ENCODE measurements at places on chromosomes 13 and 19.

DNA sequence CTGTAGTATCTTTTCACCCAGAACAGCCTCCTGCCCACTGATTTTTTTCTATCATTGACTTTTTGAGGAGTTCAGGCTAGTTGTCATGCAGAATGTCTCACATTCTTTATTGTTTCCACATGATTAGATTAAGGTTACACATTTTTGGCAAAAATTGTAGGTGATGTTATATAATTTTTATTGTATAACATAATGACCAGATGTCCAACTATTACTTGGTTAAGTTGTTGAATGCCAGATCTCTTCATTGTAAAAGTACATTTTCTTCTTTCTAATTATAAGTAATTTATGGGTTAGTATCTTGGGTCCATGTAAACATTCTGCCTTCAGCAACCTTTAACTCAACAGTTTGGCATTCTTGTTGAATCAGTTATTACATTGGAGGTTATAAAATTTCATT lies 138.4 kb downstream of the POSTN start:
- no peak for DNase-seq

DNA sequence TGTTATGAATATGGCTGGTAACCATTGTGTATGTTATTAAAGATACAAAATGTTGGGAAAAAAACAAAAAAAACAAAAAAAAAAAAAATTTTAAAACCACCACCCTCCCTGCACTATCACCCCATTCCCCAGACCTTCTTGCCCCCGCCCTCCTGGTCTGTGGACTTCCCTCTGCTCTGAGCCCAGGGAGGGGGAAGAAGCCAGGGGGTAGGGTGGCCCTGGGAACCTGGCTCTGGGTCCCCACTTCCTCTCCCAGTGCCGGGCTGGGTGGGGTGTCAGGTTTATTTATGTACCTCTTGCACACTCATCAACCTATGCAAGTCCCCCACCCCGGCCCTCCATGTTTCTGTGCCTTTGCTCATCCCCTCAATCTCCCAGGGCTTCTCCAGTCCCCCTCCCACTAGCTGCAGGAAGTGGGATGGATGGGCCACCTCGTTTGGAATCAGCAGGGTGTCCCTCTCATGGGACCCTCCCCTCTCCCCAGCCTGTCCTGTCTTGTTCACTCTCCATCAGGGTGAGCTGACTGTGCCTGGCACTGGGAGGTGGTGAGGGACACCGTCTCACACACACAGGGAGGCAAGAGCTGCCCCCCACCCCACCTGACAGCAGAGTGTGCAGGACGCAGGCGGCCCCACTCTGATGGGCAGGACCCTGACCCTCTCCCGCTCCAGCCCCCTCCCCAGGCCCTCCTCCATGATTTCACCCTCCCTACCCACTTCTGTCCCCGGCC lies 5.9 kb downstream of the PAF1 start:
- no peak for DNase-seq

- DNase-seq, result no peak
Observed at GRCh38 chr13:39283072-39283471, 244.8 kb downstream of the NHLRC3 start.

DNA sequence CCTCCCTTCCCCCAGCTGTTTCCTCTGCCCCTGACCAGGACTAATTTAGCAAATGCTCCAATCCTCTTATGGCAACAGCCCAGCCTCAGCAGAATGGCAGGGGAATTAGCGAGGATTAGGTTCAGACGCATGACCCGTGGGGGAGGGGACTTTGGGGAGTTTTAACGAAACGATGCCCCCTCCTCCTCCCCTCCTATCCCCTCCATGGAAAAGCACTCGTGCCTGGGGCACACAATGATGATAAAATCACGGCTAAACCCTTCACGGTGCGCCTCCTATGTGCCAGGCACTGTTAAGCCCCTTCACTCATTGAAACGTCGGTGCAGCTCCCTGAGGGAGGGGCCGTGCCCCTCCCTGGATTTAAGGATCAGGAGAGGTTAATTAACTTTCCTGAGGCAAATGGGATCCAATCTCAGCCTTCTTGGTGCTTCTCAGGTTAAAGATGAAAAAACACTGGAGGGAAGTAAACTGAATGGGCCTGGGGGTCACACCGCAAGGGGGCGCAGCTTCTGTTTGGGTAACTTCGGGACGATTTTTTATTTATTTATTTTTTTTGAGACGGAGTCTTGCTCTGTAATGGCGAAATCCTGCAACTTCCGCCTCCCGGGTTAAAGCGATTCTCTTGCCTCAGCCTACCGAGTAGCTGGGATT lies 10.1 kb upstream of the TPRX2 start:
- DNase-seq, result peak; percentile 11

- DNase-seq, result no peak
Observed at GRCh38 chr13:76887076-76887563, 915 bp upstream of the KCTD12 start.

DNA sequence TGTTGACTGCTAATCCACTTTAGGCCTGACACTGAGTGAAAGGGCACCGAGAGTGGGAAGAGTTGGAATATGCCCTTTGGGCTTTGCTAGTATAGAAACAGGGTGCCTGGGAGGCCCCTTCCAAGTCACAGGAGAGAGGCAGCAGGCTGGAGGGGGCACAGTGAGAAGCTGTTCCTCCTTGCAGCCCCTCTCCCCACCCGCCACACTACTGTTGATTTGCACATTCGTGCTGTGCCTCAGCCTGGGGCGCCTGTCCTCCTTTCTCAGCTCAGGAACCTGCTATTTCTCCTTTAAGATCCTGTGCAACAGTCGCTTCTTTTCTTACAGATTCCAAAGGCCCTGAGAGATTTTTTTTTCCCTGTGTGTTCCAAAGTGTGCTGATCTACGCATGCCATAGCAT lies 2.8 kb upstream of the B3GLCT start:
- DNase-seq, result no peak

DNA sequence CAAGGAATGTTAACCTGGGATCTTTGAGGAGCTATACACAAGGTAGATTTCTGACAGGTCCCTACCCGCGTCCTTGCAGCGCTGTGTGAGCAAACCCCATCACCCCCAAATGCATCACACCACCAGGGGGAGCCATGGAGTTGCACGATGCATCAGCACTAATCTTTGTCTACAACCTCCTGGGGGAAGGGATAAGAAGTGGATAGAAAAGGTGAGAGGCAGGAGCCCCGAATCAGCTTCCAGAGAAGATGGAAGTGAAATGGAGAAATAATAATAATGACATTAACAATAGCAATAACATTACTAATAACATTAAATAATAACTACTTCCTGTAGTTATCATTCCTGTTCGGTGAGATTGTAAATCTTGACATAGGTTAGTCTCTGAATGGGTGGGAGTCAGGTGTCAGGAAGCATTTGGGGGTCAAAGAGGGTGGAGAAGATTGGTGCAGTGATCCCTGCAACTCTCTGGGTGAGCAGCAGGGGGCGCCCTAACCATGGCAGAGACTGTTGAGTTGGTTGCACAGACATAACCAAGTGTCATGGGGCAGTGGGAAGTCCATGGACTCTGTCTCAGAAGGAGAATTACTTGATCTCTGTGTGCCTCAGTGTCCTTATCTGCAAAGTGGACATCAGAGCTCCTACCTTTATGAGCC lies 16.5 kb downstream of the SIGLEC7 start:
- peak; percentile 75 for DNase-seq

- no peak for DNase-seq
Observed at GRCh38 chr13:41312176-41312500, 1.1 kb downstream of the NAA16 start.

- no peak for DNase-seq
Observed at GRCh38 chr19:43789029-43789428, 8.3 kb upstream of the KCNN4 start.

DNA sequence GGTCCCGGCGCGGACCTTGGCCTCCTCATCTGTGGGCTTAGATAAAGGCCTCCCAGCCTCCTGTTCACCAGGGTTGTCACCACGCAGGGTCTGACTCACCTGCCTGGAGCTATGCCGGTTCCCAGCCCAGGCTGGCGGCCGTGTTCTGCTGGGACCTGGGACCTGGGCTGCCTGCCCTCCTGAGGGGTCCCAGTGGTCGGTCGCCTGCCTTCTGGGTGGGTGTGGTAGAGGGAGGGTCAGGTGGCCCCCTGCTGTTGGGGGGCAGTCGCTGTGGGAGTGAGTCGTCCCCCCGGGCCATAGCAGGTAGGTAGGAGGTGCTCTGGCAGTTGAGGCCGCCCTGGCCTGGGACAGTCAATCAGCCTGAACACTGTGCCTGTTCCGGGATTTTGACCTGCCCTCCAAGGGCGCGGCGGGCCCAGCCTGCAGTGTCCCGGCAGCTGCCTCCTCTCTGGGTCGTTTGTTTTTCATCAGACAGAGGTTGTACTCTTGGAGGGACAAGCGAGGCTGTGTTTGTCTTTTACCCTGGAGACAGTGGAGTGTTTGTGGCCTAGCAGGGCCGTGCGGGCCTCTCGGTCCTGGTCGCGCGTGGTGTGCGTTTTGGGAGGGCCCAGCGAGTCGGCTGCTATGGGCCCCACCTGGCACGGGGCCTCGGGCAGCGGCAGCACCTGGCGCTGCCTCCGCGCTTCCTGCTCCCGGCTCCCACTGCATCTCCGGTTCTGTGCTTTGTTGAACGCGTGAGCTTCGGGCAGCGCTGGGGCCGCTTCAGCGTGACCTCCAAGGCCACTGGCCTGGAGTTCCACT lies 2.6 kb downstream of the ADAT3 start:
- no peak for DNase-seq

- DNase-seq, result no peak
Observed at GRCh38 chr13:77563111-77563510, 27.6 kb downstream of the SCEL start.

DNA sequence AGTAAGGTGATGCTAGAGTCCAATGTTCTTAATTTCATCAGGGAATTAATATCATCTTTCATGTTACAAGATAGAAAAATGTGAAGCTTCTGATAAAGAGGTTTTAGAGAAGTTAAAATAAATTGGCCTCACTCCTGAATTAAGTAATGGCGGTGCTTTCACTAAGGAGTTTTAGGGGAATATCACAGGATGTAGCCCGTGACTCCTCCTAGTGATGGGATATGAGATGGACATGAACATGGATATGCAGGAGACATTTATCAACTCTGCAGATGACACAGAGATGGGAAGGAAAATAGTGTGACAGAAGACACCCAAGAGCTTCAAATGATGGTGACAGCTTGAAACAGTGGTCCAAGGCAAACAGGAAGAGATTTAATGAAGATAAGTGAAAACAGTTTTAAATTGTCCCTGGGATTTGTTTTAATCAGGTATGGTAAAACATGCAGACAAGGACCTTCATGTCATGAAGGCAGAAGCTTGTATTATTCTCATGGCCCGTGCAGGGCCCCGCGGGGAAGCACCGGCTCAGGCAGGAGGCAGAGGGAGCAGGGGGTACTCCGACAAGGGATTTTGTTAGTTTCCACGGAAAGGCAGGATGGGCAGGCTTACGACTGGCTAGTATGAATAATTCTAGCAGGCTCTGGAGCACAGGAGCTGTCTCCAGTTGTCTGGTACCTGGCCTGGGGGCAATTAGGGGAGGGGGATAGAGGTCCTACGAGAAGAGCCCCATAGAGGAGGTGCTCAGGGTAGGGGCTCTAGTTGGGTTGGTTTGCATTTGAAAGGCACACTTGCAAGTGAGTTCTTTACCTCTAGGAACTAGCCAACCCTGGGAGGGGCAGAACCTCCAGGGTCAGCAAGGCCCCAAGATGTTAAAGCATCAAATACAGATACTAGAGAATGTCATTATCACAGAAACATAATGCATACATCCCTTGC lies 38.7 kb upstream of the FARP1 start:
- DNase-seq, result no peak

GRCh38 chr13:23146811-23147625 lies 33.8 kb upstream of the SGCG start:
- DNase-seq, result no peak

DNA sequence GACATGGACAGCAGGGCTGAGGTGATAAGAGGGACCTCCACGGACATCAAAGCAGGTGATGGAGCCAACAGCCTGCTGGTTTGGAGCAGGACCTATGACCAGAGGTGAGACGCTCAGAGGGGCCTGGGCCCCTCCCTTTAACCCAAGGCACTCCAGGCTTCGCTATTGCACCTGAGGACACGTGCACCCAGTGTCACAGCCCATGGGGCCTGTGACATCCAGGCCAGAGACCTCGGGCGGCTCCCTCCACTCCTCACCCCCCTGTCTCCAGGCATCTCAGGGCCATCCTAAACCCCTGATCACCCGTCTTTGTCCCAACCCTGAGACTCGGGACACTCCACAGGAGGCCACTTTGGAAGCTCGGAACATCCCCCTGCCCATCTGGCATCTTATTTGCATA lies 12.9 kb downstream of the ADGRE5 start:
- DNase-seq, result no peak

GRCh38 chr19:3844596-3844995 lies 24.2 kb downstream of the ZFR2 start:
- DNase-seq, result no peak

DNA sequence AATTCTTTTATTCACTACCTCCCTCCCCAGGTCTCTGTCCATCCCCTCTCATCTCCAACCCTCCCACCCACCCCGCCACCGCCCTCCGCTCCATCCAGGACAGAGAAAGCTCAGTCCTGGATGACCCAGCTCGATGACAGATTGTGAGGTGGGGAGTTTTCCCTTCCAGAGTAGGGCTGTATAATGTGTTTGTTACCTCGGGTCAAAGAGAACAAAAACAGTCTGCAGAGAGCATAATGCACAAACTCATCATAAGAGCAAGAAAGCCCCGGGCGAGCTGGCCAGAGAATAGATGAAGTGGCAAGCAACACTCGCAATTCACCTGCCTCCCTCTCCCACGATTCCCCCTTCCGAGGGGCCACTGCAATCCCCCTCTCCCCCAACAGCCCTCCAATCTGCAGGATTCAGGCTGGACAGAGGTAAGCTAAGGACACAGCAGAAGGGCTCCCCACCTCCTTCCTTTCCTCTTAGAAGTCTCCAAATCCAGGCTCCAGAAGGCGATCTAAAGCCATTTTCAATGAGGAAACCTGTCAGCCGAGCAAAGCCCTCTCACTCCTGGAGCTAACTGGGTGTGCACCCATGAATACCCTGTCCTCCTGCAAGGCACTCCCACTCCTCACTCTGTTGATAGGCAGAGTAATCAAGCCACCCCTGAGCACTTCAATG lies 2.6 kb downstream of the CACNA1A start:
- DNase-seq, result no peak

- DNase-seq, result no peak
Observed at GRCh38 chr19:35004517-35005255, 4.6 kb downstream of the GRAMD1A start.

DNA sequence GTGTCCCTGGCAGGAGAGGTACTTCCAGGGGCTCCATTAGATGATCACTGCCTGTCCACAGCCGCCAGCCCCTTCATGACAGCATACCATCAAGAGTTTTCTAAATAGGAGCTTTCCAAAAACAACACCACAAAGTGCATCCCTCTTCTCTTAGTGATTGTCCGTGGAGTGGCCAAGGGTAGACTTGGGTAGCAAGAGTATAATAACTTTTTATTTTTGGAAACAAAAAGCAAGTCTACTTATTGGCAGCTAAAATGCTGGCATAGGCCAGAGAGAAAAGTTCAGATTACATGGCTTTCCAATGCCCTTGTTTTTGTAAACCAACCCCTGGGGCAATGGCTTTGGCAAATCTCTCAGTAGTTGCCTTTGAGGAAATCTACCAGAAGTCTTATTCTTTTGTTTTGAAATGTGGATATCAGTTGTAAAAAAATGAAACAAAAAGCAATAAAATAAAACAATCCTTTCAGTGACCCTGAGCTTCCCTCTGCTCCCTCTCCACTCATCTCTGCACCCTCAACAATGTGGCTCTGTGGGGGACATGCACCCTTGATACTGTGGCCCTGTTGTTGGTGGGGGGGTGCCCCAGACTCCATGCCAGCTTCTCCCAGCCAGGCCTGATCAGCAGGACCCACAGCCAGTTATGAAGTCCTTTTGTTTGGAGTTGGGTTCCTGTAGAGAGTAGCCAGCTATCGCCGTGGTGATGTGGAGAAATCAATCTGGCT lies 294.1 kb downstream of the DLEU7 start:
- DNase-seq, result no peak

GRCh38 chr13:91144054-91144453 lies 203.4 kb upstream of the MIR17HG start:
- DNase-seq, result no peak

GRCh38 chr19:4229179-4229931 lies at the start of gene EBI3:
EBI3 (plus strand) TSS chr19:4229523; CDS start chr19:4229551, 28 bp downstream.
- DNase-seq, result peak; percentile 51

Data from stimulated activated CD8-positive, alpha-beta memory T cell treated with anti-CD3 and anti-CD28 coated beads, Interleukin-4, amount 100 ng/mL, for 24 hours (primary cell).